T-cell (primary cell): ENCODE measurements at places on chromosomes 7 and 10.

DNA sequence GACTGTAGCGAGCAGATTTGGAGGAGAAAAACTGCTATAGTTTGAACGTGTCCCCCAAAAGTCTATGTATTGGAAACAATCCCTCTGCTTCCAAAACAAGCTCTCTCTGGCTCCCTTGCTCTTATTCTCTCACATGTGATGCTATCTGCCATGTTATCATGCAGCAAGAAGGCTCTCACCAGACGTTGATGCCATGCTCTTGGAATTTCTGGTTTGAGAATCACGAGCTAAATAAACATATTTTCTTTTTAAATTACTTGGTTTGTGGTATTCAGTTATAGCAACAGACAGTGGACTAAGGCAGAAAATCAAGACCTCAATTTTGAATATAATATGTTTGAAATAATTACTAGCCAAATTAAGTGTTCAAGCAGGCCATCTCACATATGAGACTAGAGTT lies 17.5 kb upstream of the GNAT3 start:
- no peak for DNase-seq
- H3K4me1 ChIP-seq = no peaks in the 10 kb centered on the region
- H3K27ac ChIP-seq = no peak overlapping the region
- H3K27me3 ChIP-seq = no peaks in the 10 kb centered on the region
- no peaks in the 10 kb centered on the region for H3K36me3 ChIP-seq
- no peak overlapping the region for H3K4me3 ChIP-seq

DNA sequence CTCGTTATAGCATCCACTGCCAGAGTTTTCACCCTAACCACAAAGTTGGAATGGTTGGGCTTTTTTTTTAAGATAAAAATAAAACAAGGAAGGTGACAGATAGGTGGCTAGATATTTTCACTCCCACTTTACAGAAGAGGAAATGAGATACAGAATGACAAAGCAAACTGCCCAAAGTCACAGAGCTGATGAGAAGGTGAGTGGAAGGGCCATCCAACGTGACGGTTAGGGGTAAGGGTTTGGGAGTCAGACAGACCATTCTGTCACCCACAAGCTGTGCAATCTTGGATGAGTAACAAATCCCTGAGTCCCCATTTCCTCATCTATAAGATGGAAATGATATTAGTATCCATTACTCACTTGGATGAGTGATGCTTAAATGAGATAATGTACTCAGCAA lies 106.9 kb upstream of the PDLIM1 start:
- H3K36me3 ChIP-seq = no peaks in the 10 kb centered on the region
- no peak overlapping the region for H3K27ac ChIP-seq
- DNase-seq = no peak
- no peaks in the 10 kb centered on the region for H3K4me1 ChIP-seq

- H3K4me3 ChIP-seq = no peak overlapping the region
- no peaks in the 10 kb centered on the region for H3K36me3 ChIP-seq
- no peak overlapping the region for H3K27ac ChIP-seq
Measured at GRCh38 chr10:98296524-98296923, 28.5 kb upstream of the LOXL4 start.

DNA sequence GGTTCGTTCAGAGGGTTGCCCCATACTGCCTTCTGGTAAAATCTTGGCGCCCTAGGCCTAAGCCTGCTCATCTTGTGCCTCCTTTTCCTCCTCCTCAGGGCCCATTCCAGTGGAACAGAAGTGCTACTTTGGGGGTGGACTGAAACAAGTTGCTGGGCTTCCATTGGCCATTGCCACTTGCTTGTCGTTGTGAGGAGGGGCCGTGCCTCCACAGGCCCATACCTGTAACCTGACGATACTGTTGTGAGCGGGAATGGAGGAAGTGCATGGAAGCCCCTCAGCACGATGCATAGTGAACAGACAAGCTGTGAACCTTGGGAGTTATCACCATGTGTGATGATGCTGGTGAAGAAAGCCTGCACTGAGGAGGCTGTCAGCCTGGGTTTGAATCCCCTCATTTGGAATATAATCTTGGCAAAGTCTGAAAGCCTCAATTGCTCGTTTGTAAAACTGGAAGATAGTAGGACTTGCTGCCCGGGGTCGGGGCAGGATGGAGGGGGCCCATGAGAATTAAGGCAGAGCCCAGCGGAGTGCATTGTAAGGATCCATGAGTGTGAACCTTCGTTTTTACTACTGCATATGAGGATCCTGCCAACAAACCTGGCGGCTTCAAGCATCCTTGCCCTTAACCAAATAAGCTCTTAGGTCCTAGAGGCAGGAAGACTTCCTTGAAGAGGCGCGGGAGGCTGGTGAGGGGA lies 671 bp upstream of the PAPSS2 start:
- no peak overlapping the region for H3K4me3 ChIP-seq
- H3K27me3 ChIP-seq = peaks cover 2% of the 10 kb centered on the region
- H3K36me3 ChIP-seq = no peaks in the 10 kb centered on the region

- H3K36me3 ChIP-seq = no peaks in the 10 kb centered on the region
- H3K27ac ChIP-seq = no peak overlapping the region
- H3K4me3 ChIP-seq = peak overlapping the region; percentile 75
- no peak for DNase-seq
Measured at GRCh38 chr10:24723386-24723787, 300 bp downstream of the ARHGAP21 start.

DNA sequence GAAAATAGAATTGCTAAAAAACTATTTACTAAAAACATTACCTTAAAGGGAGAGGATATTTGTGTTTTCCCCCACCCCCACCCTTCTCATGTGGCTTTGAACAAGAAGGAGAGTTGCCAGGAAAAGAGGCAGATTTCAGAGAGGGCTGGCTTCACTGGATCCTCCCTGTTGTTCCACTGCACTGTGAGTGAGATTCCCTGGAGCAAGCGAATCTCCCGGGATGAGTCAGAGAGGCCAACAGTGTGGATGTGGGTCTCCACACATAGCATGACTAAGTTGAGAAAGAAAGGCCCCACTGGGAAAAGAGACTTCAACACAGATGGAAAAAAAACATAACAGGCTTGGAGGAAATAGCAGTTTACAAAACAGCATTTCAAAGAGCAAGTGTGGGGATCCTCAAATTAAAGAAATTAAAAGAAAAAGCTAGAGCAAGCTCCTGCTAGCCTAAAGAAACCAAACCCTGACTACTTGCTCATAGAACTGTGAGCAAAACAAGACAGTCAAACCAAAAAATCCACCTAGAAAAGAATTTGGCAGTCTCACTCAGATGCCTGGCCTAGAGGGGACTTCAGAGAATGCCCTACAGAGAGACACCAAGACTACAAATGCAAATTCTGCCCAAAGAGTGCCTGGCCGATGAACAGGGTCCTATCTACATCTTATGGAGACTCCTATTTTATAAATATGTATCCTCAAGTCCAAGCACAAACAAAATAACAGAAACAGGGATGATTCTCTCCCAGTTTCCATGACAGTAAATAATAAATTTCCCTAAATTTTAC lies 3.4 kb downstream of the CAV1 start:
- no peak overlapping the region for H3K27ac ChIP-seq
- no peaks in the 10 kb centered on the region for H3K36me3 ChIP-seq
- H3K4me3 ChIP-seq = no peak overlapping the region
- DNase-seq = no peak

GRCh38 chr7:47504551-47505311 lies 77.2 kb downstream of the TNS3 start:
- H3K27me3 ChIP-seq = peaks cover 2% of the 10 kb centered on the region
- H3K36me3 ChIP-seq = no peaks in the 10 kb centered on the region
- H3K4me1 ChIP-seq = no peaks in the 10 kb centered on the region
- DNase-seq = no peak

- no peaks in the 10 kb centered on the region for H3K36me3 ChIP-seq
- no peak for DNase-seq
- peak overlapping the region; percentile 15 for H3K27ac ChIP-seq
- no peaks in the 10 kb centered on the region for H3K4me1 ChIP-seq
- H3K4me3 ChIP-seq = no peak overlapping the region
Measured at GRCh38 chr10:101858723-101859500, 15.3 kb upstream of the KCNIP2 start.

DNA sequence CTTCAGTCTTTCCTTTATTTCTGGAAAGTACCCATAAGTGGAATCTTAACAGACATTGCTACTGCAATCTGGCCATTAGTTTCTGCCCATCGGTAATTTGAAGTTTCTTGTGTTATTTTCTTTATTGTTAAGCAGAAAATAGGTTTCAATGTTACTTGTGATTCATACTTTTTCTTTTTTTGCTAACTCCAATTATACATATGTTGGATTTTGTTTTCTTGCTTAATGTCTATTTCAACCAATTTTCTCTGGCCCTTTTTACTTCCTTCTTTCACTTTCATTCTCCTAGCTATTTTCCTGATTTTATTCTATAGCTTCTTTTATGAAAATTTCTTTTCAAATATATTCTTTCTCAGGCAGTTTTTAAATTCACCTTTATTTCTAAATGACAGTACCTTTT lies 457.4 kb downstream of the TCERG1L start:
- no peak for DNase-seq
- no peaks in the 10 kb centered on the region for H3K36me3 ChIP-seq
- no peak overlapping the region for H3K4me3 ChIP-seq
- H3K27me3 ChIP-seq = no peaks in the 10 kb centered on the region

DNA sequence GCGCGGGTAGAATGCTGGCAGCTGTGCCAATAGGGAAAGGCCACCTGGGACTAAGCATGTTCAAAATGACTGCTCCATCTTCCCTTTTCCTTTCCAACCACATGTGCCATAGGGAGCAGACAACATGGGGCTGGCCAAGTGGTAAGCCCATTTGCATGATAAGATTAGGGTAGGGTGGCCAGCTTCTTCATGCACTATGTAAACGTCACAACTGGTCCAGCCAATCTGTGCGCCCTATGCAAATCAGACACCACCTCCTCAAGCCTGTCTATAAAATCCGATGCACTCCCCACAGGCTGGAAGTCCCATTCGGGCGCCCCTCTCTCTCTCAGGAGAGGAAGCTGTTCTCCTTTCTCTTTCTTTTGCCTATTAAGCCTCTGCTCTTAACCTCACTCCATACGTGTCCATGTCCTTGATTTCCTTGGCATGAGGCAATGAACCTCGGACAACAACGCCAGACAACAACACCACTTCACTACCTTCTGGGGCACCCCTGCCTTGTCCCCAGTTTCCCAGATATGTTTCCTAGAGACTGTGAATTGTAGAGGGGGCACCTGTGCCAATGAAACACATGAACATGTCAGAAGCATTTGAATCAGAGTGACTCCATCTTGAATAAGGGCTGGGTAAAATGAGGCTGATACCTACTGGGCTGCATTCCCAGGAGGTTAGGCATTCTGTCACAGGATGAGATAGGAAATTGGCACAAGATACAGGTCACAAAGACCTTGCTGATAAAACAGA lies 19.1 kb upstream of the EXOC6 start:
- no peak for DNase-seq
- no peak overlapping the region for H3K27ac ChIP-seq
- no peak overlapping the region for H3K4me3 ChIP-seq
- no peaks in the 10 kb centered on the region for H3K36me3 ChIP-seq

GRCh38 chr10:348456-348855 lies 213.2 kb downstream of the ZMYND11 start:
- no peaks in the 10 kb centered on the region for H3K36me3 ChIP-seq
- no peak overlapping the region for H3K4me3 ChIP-seq
- H3K27me3 ChIP-seq = no peaks in the 10 kb centered on the region
- DNase-seq = no peak
